Stimulated activated CD4-positive, alpha-beta T cell treated with anti-CD3 and anti-CD28 coated beads, Interleukin-1b, Interleukin-23, amount 100 ng/mL, for 4 hours (primary cell): ENCODE measurements at places on chromosomes 7 and 10.
A peak's percentile ranks its signal among the peaks of the same experiment; 100 is the strongest.

GRCh38 chr7:28078036-28078901 lies 102.3 kb downstream of the JAZF1 start:
- peak; percentile 30 for DNase-seq

DNA sequence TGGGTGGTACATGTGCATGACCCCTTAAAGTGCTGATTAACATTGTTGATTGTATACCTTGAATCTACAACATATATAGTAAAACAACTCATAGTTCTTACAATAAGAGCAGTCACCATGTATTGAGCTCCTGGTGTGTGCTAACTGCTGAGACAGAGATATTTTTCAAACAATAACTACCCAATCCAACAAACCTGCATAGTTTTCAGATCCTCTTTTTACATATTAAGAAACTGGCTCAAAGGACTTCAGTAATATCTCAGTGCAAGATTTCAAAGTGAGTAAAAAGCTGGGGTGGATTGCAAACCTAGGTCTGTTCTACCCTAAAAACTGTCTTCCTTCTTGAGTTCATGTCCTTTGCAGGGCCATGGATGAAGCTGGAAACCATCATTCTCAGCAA lies 272.2 kb downstream of the SNX13 start:
- DNase-seq: no peak

DNA sequence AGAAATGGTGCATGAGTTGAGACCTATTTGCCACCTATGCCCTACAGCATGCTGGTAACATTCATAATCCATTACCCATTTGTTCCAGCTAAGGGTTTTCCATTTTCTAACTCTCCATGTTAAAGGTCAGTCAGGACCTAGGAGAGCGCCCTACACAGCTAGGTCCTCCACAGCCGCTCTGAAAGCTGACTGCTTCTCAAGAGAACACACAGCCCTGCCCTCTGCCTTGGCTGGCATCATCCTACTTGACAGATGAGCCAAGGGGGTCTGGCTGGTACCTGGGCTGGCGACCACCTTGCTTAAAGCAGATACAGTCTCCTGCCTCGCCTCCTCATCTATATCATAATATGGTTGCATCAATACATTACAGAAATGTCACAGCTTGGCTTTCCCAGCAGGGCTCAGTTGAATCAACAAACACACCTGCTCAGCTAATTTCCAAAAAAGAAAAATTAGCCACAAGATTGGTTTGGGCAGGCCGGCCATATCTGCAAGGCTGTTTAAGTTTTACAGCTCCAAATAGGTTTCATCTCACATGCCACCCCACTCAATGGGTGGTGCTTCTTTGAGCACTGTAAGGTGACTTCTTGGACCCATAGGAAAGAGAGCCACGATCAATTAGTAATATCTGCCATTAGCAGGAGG lies 17.3 kb downstream of the TLL2 start:
- DNase-seq: no peak

DNA sequence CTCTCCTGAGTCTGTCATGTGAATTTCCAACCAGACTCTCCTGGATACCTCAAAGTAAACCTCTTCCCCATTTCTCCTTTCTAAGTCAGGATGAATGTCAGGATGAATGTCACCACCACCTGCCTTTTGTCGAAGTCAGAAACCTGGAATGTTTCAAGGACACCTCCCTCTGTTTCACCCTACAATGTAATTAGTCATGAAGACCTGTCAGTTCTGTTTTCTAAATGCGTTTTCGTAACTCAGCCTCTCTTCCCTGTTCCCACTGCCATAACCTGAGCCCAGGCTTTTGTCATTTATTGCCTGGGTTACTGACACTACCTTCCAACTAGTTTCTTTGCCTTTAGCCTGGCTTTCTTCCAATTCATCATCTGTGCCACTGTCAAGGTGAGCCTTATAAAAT lies 5.5 kb upstream of the STN1 start:
- DNase-seq: no peak

DNA sequence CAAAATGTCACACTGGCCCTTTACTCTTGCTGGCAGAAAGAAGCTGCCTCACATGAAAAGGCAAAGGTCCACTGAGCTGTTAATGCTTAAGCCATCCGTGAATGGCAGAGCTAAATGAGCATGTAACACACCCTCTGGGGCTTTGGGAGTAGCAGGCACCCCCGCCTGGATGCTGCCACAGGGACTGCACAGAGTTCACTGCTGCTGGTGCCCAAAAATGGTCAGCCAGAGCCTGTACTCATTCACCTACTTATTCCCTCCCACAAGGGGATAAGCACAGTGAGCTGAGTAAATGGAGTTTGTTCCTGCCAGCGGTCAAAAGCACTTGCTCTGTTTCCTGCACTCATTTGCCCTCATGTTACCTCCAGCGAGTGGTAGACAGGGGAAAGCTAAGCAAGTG lies 374.0 kb upstream of the STEAP1 start:
- no peak for DNase-seq

DNA sequence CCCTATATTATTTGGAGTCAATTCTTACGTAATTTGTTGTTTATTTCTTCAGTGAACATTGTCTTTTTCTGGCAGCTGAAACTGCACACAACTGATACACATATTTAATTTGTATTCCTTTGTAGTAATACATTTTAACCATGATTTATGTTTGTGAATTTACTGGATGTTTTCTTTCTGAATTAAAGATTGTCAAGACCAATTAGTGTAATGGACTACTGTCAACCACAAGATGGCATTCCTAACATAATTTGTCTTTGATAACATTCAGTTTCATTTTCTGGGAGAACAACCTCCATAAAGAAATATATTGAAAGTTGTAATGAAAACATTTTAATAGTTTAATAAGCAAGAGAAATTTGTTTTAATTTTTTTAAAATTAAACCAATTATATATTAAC lies 10.1 kb downstream of the THNSL1 start:
- DNase-seq: no peak

DNA sequence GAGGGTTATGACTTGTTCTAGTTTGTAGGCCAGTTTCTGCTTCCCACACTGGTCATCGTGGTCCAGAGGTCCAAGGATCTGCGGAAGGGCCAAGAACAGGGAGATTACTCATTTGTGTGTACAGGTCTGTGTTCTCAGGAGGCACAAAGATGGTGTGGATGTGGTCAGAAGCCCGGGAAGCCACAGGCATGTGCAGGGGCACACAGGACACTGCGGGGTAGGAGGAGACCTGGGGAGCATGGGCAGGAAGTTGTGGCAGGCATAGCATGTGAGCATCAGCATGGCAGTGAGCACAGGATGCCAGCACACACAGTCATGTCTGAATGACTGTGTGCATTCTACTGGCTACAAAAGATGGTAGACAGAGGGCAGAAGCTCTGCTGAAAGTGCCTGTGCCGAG lies 445.8 kb downstream of the PLXNA4 start:
- no peak for DNase-seq

DNA sequence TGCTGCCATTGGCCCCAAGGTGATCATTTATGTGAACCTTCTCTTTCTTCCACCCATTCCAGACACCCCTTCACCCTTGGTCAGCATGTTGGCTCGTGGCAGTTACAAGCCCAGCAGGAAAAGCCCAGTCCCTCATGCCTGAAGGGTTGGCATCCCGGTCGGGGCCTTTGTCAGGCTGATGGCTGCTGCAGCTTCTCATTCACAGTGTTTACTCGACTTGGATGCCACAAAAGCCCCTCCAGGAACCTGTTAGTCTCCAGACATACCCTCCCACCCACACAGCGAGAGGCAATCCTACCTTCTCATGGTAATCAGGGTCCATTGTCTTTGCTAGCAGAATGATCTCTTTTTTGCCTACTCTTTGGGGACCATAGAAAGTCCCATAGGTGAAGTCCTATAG lies 200.8 kb upstream of the PFKP start:
- DNase-seq: no peak

GRCh38 chr7:1725766-1726630 lies 55.9 kb downstream of the ELFN1 start:
- DNase-seq: no peak

GRCh38 chr7:88071994-88072714 lies 138.1 kb downstream of the ADAM22 start:
- DNase-seq: no peak

DNA sequence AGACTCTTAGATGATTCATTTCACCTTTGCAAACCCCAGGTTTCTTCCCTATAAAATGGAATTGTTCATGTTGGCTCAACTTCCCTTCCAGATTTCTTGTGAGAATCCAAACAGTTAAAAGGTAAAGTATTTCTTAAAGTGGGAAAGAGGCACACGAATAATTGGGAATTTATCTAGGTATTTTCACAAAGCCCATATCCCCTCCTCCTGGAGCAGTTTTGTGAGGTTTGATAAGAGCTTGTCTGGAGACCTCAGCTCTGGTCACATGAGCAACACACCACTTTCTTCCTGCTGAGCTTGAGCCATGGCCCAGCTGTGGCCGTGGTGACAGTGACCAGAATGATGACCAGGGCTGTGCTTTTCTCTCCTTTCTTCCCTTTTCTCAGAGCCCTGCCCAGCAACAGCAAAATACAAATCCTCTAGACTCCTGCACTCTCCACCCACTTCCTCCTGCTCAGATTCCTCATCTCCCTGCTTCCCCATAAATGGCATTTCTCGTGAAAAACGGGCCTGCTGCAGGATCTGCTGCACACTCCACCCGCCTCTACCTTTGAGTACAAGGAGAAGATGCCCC lies 87.7 kb downstream of the PIK3CG start:
- no peak for DNase-seq

GRCh38 chr10:21727452-21728168 lies 193.6 kb downstream of the MLLT10 start:
- no peak for DNase-seq

DNA sequence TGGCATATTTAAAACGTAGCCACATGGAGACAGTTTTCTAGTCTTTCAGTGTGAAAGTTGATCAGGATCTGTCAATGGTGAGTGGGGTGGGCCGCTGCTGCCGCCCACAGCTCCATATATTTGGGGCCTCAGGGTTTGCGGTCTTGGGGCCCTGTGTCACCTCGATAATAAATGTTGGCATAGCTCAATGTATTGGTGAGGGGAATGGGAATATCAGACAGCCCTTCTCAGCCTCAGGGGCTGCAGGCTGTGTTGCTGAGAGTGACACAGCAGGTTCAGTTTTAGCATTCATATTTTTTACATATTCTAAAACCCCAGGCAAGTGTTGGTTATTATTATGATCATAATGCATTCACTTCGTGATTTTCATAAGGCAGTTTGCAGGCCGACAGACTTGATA lies 5.3 kb downstream of the CDH23 start:
- no peak for DNase-seq

GRCh38 chr7:154591544-154591943 lies 411.4 kb downstream of the PAXIP1 start:
- DNase-seq: no peak

DNA sequence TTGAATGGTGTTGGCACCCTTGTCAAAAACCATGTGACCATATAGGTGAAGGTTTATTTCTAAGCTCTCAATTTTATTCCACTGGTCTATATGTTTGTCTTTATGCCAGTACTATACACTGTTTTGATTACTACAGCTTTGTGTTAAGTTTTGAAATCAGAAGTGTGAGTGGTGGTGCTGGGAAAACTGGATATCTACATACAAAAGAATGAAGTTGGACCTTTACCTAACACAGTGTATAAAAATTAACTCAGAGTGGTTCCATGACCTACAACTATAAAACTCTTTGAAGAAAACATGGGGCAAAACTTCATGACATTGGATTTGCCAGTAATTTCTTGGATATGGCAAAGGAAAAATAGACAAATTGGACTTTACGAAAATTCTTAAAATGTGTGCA lies 112.2 kb downstream of the NRF1 start:
- DNase-seq: no peak

- peak; percentile 32 for DNase-seq
Observed at GRCh38 chr7:74449809-74450397, 3.8 kb upstream of the GTF2IRD1 start.

DNA sequence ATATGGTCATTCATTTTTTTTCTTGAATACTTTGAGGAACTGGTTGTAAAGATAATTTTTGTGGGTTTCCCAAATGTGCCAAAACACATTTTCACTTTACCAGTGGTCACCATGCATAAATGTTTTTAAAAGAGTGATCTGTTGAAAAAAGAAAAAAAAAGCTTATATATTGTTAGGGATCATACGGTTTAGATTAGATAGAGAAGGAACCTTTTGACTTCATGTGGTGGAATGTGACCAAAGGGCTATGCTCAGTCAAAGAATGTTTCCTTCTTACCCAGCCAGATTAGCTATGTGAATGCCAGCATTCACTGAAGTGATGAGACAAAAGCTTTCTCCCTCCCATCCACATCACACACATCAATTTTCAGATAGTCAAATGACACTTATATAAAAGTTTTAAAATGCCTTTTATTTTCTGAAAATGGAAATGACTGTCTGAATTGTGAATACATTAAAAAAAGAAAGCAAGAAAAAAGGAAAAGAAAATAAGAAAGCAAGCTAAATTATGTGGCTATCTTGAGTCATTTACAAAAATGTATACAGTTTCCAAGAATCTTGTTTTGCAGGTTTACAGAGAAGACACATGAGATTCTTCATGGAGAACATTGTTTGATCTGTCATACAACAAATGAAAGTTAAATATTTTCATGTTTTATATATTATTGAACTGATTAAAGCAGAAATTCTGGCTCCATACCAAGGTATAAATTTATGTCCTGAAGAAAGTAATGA lies 8.6 kb upstream of the CPED1 start:
- no peak for DNase-seq
